ENCODE measurements at places on chromosomes 7 and 10.

- no peak for DNase-seq
These were observed 43.8 kb upstream of the FAM20C start for GRCh38 chr7:148543-148931.

DNA sequence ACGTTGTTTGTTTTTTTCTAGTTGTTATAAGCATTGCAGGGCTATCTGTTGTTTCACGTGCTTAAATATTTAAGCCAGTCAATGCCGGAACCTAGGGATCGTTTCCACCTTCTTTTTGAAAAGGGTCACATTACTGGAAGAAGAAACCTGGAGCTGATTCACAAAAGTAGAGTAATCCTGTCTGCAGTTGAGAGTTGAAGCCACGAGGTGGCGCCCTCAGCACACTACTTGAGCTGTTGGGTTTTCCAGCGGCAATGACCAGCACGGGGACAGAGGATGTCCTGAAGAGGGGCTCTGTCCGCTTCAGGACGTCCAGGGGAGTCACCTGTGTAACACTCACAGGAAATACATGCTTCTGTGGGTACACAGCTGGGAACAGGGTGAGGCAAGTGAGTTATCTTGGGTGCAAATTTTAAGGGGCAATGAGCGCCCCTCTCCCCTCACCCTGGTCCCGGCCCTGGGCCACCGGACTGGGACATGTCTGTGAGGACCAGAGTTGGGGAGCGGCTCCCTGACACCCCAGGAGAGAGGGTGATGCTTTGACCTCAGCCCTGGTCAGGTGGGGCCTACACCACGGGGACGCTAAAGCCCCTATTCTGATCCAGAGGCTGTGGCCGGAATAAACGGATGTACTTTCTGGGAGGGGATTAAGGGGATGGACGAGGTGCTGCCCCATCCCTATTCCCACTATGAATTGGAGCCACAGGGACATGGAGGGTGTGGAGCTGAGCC lies 26.3 kb upstream of the WDFY4 start:
- peak; percentile 63 for DNase-seq

GRCh38 chr7:37050801-37051200 lies 326.5 kb upstream of the AOAH start:
- DNase-seq: peak; percentile 29

DNA sequence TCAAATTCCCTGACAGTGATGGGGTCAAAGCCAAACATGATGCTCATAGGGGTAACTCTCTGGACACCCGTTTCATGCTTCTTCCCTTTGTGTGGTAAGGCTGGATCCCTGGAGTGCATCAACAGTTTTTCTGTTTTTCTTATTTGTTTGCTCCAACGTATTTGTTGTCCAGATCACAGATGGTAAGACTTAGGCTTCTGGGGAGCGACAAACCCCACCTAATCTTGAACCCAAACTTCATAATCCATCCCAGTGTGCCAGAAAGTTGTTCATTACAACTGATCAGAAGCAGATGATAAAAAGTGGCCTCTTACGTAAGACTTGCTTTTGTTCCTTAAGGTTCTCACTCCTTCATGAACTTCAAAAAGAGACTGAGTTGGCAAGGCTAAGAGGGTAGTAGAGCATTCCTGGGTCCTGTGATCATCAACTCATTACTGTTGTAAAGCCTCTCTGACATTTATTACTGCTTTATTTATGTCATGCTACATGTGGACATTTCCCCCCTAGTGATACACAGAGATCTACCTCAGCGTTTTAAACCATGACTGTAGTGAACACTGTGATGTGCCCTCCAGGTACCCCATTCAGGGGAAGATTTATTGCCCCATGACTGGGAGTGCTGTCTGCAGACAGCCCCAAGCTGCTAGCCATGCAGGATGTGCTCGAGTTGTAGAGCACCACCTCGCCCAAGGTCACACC lies 125.6 kb downstream of the CCDC71L start:
- no peak for DNase-seq

- peak; percentile 51 for DNase-seq
These were observed 161.2 kb upstream of the FAM3C start for GRCh38 chr7:121557034-121557892.

All from fibroblast of skin of back (primary cell).